AML-193 (cell line): ENCODE measurements at places on chromosomes 5 and 9.
A peak's percentile ranks its signal among the peaks of the same experiment; 100 is the strongest.

DNA sequence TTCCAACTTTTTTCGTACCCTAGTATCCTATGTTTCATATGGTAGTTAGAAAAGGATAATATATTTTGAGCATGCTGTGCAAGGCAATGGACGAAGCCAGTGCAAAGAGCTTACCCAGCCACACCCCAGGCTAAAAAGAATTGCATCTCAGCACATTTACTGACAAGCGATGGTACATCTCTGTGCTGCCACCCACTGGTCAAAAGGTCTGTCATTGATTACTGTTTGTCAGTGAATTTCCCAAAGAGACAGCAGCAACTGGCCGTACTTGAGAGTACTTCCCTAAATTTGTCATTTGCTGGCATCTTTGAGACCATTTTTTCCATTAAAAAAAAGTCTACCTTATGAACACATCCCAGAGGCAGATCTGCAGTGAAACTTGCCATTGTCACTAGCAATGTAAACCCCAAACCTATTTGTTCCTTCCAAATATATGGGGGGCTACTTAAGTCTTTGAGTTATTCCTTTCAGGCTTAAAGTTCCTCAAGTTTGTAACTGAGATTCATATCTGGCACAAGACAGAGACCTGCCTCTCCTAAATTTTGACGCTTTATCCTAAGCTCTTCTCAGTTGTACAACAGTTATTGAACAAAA, 184.3 kb downstream of the CTNND2 start:
- DNase-seq = peak; percentile 58

DNA sequence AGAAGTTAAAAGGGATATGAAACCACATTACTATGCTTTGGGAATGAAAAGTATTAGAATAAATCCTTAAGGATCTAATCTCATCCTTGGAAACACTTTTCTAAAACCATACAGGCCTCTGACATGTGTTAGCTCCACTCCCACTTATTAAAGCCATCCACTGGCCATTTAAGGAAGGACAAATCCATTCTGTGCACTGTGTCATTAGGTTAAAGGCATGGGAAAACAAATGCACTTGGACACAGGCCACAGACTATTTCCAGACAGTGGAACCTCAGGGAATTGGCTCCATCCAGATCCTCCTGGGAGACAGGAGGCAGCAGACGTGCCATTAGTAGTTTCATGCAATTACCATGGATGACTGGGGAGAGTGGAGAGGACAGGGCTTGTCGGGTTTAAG, 454.9 kb downstream of the ENC1 start:
- DNase-seq = no peak

GRCh38 chr9:112332214-112332613, 1.2 kb downstream of the PTBP3 start:
- DNase-seq = no peak

- no peak for DNase-seq
These were observed 7.9 kb upstream of the C1QTNF2 start for GRCh38 chr5:160378330-160378729.

DNA sequence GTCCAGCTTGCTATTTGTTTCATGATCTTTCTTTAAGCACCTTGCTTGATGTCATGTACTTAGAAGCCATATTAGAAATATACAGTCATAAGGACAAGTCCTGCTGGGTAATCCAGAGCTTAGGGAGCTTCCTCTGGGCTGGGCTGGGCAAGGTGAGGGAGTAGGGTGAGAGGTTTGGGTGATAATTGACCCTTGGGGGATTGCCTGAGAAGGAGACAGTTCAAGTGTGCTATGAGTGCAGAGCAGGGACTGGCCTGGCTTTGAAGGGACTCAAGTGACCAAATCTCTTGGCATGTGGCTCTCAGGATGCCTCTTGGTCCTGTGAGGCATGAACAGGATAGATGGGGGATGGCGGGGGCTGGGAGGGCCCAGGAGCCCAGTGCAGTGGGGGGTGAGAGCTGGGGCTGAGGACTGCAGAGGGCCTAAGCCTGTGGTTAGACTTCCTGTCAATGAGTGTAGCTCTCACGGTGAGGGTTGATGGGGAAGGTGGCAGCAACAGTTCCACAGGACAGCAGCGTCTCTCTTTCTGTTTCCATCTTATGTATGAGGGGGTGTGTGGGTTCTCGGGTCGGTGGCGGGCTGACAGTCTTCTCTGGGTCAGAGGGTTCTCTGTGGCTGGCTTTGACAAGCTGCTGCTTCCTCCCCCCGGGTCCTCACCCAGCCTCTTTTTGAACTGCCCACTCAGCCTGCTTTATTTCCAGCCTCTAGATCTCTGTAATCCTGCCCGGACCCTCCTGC, 53.5 kb downstream of the RGS3 start:
- DNase-seq = no peak

DNA sequence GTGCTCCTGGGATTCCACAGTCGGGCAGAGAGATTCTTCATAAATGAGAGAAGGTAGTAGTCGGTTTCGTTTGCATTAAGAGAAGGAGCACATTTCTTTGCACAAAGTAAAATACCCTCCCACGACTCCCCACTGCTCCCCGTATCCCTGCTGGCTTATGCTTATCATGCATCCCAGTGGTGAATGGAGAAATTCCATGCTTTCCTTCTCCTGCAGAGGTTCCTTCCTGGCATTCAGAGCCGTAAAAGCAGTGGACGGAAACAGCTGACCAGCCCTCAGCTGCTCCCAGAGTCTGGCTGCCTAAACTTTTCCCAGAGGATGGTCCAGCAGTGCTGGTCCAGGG, 93.1 kb downstream of the C9orf152 start:
- DNase-seq = no peak

DNA sequence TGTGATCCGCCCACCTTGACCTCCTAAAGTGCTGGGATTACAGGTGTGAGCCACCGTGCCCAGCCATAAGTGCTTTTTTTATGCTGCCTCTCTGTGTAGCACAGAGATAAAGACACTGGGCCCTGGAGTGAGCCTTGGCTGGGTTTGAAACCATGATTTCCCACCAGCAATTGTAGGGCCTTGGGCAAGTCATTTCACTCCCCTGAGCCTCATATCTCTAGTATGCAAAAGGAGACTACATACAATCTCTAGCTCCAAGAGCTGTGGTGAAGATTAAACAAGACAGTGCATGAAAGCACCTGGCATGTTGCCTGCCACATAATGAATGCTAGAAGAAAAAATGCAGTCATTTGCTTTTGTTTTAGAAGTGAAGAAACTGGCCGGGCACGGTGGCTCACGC, 3.9 kb downstream of the FABP6 start:
- no peak for DNase-seq

- no peak for DNase-seq
These were observed 41.4 kb upstream of the FAT2 start for GRCh38 chr5:151632524-151632923.

DNA sequence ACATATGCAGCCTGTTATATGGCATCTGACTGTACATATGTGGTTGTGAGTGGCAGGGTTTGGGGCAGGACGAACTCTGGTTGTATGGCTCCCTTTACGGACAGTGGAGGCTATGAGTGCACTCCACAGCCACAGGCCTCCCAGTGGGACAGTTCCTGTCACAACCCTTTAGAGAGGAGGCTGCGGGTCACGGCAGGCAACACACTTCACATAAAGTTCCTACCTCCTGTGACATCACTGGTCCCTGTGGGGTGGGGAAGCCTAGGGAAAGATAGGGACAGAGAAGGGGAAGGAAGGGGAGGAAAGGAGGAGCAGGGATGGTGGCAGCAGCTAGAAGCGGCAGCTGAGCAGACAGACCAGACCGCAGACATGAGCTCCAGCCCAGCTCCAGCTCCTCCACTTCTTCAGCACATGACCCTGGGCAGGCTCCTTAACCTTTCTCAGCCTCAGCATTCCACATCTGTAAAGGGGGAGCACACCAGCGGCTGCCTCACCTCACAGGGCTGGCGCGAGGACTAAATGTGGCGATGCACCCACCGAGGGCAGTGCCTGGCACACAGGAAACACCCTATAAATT, 27.4 kb upstream of the CORO2A start:
- no peak for DNase-seq

DNA sequence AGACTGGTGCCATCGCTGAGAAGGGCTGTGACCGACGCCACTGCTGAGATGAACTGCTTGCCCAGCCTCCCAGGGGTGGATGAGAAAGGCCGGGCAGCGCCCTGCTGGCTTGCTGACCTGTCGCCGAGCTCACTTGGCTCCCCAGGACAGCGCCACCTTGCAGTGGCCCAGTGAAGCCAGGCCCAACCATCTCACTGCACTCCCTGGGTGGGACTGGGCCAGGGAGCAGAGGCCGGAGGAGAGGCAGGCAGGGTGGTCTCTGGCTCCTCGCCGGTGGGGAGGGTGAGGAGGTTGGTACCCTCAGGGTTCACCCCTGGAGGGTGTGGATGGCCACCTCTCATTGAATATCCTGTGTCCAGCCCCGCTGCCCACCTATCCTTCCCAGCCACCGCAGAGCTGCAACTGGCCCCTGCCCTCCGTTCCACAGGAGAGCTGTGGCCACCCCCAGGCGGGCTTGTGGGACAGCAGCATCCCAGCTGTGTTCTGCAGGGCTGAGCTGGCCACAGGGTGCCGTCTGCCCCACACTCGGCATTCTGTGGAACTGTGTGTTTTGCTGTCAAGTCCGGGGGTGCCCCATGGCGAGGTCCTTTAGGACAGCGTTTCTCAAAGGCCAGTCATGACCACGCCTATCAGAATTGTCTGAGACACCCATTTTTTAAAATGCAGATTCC, 41.0 kb upstream of the FCN2 start:
- DNase-seq = no peak

GRCh38 chr9:111029260-111029659, 9.0 kb downstream of the LPAR1 start:
- no peak for DNase-seq

DNA sequence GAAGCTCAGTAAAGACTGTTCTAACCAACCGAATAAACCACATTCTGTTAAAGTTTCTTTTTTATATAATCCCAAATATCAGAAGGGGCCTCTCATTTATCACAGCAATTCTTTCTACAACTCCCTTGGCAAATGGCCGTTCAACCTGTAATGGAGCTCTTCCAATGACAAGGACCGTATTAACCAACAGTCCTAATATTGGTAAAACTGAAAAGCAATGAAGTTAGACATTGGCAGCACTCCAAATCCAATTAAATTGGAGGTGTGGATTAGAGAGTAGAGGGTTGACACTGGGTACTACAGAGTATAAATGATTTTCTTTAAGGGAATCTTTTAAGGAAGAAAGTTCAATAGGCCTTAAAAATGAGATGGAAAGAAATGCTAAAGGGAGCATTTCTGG, 842 bp downstream of the TMED7 start:
- DNase-seq = no peak

- DNase-seq = no peak
These were observed 155.8 kb downstream of the MYO10 start for GRCh38 chr5:16780325-16780724.

DNA sequence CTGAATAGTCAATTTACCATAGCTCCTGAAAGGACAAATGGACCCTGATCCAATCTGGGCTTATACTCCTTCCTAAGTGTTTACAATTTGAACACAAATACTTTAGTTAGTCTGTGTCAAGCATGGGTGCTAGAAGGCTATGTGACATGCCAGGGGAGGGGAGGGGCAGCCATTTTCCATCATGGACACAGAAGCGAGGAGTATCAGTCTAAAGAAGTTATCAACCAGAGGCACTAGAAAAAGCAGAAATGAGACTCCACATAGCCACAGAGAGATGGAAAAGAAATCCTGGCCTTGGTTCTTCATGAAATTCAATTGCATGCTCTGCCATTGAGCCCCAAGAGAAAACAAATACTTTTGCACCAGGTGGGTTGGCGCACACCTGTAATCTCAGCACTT, 61.8 kb downstream of the NR6A1 start:
- DNase-seq = no peak

DNA sequence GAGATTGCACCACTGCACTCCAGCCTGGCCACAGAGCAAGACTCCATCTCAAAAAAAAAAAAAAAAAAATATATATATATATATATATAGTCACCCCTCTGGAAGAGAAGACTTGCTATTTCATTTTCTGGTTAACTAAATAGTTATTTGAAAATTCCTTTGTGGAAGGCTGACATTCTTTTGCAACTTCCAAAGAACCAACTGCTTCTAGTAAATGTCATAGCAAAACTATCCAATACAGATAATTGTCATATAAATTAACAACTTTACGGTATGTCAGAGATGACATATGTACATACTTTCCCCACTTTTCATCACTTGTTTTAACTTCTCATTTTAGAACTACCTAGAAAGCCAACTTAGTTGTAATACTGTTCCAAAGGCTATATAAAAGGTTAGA, 50.9 kb downstream of the PRUNE2 start:
- DNase-seq = no peak

GRCh38 chr5:130488252-130488651, 584.0 kb downstream of the CHSY3 start:
- no peak for DNase-seq

- peak; percentile 49 for DNase-seq
These were observed 177.3 kb upstream of the DMAC1 start for GRCh38 chr9:7976856-7977255.

DNA sequence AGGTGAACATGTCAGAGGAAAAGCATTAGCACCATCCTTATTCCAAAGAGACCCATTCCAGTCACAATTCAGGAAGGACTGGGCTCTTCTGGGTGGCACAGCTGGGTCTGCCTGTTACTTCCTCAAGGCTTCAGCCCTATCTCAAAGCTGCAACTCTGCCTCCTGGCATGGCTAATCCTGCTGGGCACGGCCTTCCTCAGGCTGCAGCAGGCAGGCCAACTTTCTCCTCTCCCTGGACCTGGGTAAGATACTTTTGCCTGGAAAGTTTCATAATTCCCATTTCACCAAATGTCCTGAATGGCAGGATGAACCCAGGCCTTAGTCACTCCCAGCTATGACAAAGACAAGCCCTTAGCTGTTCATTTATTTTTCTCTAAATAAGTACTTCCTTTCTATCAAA, 50.1 kb downstream of the MACROH2A1 start:
- no peak for DNase-seq

DNA sequence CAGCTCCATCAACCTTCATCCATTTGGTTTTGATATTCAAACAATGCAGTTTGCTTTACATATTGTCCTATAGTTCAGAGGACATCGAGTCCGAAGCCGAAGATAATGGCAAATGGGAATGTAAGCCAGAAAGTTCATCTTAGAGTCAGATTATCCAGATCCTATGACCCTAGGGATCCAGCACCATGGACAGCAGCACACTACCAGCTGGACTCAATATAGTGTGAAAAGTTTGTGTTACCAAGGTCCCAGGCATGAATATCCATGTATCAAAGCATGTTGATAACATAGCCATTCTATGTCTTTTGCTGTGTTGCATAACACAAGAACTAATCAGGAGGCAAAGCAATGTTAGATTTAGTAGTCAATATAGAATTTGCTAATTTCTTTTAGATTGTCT, 46.3 kb downstream of the FSTL4 start:
- peak; percentile 2 for DNase-seq

DNA sequence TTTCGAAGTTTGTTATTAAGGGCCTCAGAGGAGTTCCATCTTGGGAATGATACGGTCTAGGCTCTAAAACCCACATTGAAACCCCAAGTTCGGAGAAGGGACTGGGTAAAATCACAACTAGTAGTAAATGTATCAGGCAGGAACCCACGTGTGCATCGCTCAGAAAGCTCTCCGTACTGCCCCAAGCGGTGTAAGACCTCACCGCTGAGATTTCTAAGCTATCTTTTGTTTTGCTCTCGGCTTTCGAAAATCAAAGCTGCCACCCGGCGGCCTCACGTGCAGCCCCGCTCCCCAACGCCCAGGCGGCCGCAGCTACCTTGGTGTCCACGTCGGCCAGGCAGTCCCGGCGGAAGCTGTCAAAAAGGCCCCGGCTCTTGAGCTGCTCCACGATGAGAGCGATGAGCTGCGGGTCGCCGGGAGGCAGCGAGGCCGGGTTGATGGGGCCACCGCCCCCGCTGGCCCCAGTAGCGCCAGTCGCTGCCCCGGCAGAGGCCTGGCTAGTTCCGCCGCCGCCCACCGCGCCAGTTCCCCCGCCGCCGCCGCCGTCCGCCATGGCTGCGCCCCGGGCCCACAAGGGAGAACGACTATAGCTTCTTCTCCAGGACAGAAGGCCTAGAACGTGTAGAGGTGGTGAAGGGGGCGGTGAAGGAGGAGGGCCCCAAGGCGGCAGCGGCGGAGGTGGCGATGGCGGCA, 420 bp downstream of the BOD1 start:
- peak; percentile 63 for DNase-seq
